ENCODE measurements at places on chromosomes 2 and 18. TPM values are rescaled to one million over a fixed set of nuclear protein-coding genes. Genes with fewer than 3 reads are reported as not detected.

Gene SCN9A
- total RNA-seq = 0.07 TPM

Gene RBM44
- total RNA-seq = 0.54 TPM

Gene EMX1
- 3.1 TPM for total RNA-seq

Gene SLC30A3
- total RNA-seq = 20.5 TPM

Gene CRIM1
- 27.2 TPM for total RNA-seq

Gene HOXD1
- not detected for total RNA-seq

Gene CCL20
- 0.30 TPM for total RNA-seq

Gene ALK
- total RNA-seq = not detected

Gene TUBA3E
- total RNA-seq = not detected

Gene LRRC30
- total RNA-seq = not detected

Gene IL1A
- 0.10 TPM for total RNA-seq

DNA sequence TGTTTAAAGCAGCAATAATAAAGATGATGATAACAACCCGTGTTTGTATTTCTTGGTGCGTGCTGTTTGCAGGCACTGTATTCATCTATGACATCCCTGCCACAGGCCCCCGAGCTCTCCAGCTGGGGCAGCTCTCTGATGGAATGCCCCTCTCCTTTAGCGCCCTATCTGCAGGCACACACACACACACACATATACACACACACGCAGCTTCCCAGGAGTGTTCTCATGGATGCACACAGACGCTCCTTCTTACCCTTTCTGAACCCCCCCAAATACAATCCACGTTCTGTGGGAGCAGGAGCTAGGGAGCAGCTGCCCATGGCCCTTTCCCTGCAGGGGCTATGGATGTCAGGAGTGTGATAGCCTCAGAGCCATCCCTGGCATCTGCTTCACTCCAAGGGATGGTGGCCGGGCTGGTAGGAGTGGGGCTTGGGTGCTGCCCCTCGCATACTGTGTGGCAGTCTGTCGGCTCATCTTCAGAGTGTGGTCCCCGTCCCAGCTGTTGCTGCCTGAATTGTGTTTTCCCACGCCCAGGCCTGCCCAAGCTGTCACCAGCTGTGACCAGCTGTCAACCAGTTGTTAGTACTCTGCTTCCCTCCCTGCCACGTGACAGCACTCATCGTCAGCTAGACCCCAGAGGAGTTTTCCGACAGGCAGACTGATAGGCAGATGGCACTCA is 50.8 kb upstream of the MYCN start:
- no peak for DNase-seq

DNA sequence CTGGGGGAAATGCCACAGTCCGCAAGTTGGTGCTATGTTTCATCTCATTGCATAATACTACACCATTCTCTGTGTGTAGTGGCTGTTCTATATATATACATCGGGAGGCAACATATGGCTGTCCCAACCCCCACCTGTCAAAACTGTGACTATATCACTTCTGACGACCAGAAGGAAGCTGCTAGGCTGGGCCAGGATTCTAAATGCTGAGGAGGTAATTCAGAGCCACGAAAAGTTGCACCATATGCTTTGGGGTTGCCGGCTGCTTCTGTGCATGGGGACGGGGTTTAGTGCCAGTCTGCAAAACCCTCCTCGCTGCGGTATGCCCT is 117.3 kb downstream of the MSH2 start:
- no peak for DNase-seq

DNA sequence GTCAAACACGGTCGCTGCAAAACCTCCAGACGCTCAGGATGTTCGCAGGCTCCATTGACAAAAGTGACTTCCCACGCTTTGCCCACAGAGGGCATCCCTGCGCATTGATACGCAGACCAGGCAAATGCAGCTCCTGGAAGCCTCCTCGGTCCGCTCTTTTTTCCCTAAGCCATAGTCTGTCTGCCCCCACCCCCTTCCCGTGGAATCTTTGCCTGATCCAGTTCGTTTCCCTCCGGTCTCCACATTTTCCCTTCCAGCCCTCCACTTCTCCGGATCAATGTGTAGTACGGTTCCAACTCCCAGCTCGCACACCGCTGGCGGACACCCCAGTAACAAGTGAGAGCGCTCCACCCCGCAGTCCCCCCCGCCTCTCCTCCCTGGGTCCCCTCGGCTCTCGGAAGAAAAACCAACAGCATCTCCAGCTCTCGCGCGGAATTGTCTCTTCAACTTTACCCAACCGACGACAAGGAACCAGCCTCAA is at the start of gene DCC:
Gene DCC (plus strand): TSS at position 307 of the 481 bp plus-strand sequence. CDS start 591 bp downstream, outside the sequence.
- DNase-seq = no peak

- no peak for DNase-seq
These were observed 30.3 kb downstream of the LPIN2 start for GRCh38 chr18:2982452-2983269.

GRCh38 chr2:120596191-120596811 is 139.4 kb upstream of the GLI2 start:
- no peak for DNase-seq

DNA sequence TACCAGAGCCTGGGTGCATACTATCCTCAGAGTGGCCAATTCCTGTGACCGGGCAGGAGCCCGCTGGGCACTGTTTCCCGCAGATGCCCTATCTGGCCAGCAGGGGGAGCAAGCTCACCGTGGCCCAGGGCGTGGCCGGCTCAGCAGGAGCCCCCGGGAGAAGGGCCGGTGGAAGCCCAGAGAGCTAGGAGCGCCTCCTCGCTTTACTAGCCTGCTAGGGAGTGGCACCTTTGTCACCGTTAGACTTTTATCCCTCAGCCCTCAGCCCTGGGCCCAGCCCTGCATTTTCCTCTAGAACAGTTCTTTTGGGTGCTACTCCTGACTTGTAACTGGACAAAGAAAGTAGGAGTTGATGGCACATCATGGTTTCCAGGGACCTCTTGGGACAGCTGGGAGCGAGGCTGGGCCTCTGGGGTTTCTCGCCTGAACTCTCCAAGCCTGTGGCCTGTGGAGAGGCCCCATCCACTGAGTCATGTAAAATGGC is 24.0 kb downstream of the TMEM177 start:
- peak; percentile 58 for DNase-seq

DNA sequence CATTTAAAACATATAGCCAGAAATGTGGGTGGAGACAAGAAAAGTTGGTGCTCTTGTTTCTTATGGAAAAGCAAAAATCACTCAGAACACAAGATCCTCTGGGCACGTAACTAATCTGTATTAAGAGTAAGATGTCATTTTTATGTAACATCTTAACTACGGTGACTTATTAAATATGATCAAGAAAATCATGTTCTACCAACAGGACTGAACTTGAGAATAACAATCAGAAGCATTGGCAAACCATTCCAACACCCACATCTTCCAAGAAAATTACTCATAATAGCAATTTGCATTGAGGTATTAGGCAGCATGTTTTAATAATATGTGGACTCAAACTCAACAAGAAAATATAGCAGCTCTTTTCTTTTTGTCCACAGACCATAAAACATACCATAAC is 21.6 kb downstream of the MAP2 start:
- no peak for DNase-seq

DNA sequence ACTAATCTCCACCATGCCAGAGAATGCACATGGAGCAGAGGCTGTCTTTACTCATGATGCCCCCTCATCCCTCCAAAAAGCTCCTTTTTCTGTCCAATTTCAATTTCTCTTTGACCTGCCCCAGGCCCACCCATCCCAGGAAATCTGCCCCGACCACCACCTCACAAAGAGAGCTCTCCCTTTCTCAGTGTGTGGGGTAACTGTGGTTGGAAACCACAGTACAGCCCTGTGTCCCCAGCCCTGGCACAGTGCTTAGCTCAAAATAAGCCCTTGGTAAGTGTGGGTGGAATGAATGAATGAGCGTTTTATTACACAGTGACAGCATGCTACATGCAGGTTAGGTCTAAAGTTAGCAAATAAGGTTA is 43.7 kb upstream of the CAB39 start:
- no peak for DNase-seq

GRCh38 chr18:50465211-50466153 is 90.6 kb downstream of the SKA1 start:
- DNase-seq = no peak

- no peak for DNase-seq
These were observed 45.8 kb downstream of the ANO7 start for GRCh38 chr2:241234066-241234790.

GRCh38 chr2:29598978-29599377 is 322.4 kb downstream of the ALK start:
- DNase-seq = no peak

DNA sequence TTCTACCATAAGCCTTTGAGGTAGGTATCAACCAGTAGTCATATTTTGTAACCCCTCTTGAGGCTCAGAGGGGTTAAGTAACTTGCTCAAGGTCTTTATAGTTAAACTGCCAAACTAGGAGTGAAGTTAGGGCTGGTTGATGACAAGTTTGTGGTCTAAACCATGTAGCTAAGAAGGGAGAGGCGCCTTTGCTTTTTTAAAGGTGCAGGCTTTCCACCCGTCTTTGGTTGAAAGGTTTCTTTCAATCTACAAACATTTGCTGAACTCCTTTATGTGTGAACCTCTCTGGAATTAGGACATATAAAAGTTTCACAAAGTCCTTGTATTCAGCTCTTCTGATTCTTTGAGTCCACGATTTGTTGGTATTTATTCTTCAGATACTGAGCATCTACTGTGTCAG is 2.4 kb upstream of the MTA3 start:
- no peak for DNase-seq

DNA sequence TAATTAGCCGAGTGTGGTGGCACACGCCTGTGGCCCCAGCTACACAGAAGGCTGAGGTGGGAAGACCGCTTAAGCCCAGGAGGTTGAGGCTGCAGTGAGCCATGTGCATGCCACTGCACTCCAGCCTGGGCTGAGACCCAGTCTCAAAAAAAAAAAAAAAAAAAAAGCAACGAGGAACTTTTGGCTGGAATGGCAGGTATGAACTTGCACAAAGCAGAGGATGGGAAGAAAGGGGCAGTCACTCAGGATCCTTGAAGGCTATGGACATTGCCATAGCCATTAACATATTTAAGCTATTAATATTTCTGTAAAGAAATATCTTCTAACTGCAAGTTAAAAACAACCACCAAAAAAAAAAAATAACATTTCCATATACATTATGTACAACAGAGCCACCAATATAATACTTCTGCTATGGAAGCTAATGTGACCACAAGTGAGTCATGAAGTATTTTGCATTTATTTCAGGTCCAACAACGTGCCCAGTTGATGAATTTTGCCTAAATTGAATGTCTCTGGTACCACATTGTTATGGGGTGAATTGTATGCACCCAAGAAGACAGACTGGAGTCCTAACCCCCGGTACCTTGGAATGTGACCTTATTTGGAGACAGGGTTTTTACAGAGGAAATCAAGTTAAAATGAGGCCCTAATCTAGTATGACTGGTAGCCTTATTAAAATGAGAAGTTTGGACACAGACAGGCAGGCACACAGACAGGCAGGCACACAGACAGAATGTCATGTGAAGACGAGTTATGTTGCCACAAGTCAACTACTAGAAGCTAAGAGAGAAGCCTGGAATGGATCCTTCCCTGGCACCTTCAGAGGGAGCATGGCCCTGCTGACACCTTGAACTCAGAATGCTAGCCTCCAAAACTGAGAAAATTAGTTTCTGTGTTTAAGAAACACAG is 102.8 kb downstream of the RBMS1 start:
- no peak for DNase-seq

DNA sequence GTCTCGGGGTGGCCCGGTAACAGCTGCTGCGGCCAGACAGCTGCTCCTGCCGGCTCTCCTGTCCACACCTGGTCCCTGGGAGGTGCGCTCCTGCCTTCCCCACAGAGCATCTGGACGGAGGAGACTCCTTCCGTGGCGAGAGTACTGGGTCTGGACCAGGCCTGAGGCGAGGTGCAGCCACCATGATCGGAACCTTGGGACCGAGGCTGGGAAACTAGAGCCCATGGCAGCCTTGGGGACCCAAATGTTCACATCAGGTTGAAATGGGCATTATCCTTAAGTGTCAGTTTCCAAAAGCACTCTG is 628 bp downstream of the GIGYF2 start:
- no peak for DNase-seq

- DNase-seq = no peak
These were observed 1.4 kb upstream of the FAM161A start for GRCh38 chr2:61855318-61855613.

All from HCT116 (cell line).